ENCODE measurements at places on chromosomes 5 and 9.

DNA sequence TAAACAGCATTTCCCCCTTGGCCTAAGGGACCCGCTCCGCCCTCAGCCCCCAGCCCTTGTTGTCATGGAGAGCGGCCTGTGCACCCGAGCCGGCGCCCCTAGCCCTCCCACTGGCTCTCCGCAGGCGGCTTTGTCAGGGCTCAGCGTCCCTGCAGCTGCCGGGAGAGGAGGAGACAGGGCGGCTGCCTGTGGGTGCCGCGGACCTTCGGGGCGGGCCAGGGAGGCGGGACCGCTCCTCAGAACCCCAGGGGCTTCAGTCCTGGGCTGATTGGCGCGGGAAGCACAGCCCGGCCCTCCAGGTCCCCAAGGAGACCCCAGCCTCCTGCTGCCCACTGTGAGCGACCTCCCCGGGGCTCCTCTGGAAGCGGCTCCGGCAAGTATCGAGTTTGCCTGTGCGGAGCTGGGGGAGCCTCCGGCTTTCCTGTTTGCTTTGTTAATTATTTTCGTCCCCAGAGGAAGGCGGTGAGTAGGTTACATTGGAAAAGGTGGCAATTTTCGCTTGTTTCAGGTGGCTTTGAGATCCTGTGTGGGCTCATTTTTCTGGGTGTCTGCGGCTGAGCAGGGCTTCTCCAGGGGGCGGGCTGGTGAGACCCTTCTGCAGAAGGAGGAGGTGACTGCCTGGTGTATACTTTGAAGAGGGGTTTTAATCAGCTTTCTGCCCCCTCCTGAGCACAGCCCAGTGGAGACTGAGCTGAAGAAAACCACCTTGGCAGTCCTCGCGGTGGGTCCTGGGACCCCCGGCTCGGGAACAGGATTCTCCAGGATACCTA is at the start of gene FGD3:
Gene FGD3, plus strand, starts transcription at position 256 of the 770 bp plus-strand sequence. CDS start 28,734 bp downstream, outside the sequence.
- no peak for DNase-seq

DNA sequence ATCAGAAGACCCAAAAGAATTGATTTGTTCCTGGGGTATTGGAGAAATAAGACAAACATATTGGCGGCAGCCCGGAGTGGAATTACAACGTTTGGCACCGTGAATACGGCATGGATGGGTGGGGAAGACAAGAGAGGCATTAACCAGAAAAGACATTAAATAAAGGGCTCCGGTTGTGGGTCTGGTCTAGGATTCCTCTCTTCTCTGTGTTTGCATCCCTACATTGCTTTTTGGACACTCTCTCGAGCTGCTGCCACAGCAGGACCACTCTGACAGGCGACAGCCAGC is 138.7 kb upstream of the PALM2AKAP2 start:
- DNase-seq = no peak

DNA sequence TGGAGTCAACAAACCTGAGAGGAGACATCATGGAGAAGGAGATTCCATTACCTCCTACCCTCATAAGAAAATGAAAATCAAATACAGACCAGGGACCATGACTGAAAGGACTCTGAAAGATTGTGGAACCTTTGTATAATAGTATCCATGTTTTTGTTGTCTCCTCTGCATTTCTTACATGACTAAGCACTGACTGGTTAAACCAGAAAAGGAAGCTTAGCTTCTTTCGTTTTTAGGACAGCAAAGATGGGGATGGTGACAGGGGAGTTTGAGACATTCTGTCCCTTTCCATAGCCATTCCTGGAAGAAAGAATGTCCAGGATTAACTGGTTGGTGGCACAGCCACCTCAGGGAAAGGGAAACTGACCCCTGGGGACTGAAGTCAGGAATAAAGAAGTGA is 22.2 kb downstream of the ITGA1 start:
- DNase-seq = no peak

DNA sequence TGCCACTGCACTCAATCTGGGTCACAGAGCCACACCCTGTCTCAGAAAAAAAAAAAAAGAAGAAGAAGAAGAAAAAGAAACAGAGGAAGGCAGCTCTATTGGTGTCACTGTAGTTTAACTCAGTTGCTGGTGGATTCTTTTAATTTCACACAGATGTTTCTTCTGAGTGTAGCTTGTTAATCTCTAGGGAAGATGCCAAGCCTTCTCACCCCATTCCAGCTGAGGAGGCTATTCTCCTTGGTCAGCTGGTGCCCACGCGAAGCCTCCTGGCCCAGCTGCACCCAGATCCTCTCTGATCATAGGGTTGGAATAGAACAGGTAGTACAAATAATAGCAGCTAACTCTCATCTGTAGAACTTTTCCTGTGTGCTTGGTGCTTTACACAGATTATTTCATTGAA is 113.8 kb upstream of the SPRY4 start:
- no peak for DNase-seq

GRCh38 chr9:33438926-33439680 is 8.3 kb downstream of the AQP3 start:
- DNase-seq = no peak

GRCh38 chr5:54117957-54118356 is 192.4 kb downstream of the ARL15 start:
- DNase-seq = no peak

DNA sequence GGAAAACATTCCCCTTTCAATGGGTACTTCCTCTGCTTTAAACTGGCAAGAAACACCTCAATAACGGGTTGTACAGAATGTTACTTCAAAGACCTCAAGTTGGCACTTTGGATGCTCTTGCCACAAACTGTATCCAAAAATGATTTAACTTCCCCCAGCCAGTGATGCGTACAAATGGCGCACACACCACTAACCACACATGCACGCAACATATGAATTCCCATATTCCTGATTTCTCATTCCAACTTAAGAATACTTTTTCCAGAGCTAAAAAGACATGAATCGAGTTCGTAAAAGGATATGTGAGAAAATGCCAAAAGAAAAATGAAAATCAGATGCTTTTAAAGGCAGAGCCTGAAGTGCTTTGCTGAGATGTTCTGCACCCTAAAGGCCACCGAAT is 388.0 kb upstream of the PIK3R1 start:
- DNase-seq = no peak

GRCh38 chr9:112869041-112869529 is 21.6 kb downstream of the SLC46A2 start:
- DNase-seq = no peak

- DNase-seq = no peak
Observed at GRCh38 chr5:110477911-110478310, 248.6 kb downstream of the TMEM232 start.

DNA sequence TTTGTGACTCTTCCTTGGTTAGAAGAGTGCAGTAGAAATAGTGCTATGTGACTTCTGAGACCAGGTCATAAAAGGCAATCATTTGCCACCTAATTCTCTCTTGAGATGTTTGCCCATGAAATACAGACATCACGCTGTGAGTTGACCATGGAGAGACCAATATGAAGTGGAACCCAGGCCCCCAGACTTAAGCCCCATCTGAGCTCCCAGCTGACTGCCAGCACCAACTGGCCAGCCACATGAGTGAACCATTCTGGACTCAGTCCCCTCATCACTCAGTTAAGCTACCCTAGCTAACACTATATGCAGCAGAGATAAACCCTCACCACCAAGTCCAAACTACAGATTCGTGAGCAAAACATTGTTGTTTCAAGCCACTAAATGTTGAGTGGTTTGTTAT is 60.7 kb upstream of the NIPBL start:
- no peak for DNase-seq

DNA sequence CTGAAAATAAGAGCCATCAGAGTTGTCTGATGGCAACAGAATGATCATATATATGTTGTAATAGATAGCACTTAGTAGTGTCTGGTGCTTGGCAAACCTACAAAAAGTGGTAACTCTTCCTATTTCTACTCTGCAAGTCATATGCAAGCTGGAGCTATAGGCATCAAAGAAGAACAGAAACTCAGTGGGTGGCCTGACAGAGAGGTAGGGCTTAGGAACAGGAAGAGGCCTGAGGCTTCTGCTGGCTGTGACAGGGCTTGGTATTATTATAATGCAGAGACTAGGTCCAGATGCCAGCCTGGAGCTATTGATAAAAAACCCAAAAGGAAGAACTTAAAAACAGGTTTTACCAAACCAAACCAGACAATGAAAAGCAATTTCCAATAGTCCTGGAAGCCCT is 4.4 kb upstream of the DIAPH1 start:
- no peak for DNase-seq

- DNase-seq = no peak
Observed at GRCh38 chr5:97118261-97119006, 24.0 kb downstream of the LIX1 start.

GRCh38 chr5:34599471-34600117 is 56.5 kb upstream of the RAI14 start:
- DNase-seq = no peak

- DNase-seq = no peak
Observed at GRCh38 chr5:120628156-120628555, 164.1 kb downstream of the PRR16 start.

DNA sequence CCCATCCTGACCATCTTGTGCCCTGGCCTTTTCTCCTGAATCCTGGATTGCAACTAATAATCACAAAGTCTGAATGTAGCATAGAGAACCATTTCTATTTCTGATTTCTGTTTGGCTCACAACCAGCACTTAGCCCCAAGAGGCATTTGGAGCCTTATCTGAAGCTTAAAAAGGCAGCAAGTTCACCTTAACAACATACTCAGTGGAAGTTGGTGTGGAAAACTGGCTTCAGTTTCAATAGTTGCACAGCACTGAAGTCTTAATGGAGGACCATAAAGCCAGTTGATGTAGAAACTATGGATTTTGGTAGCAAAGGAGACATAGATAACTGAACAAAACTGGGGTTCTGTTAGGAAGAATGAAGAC is 574.1 kb downstream of the PSAT1 start:
- DNase-seq = no peak

- no peak for DNase-seq
Observed at GRCh38 chr5:141560151-141560550, 58.6 kb downstream of the DIAPH1 start.

- peak; percentile 21 for DNase-seq
Observed at GRCh38 chr5:76473661-76474060, 70.6 kb downstream of the IQGAP2 start.

- DNase-seq = peak; percentile 93
Observed at GRCh38 chr9:128552153-128552743, at the start of gene SPTAN1. SPTAN1 (plus strand) TSS chr9:128552587; CDS start chr9:128566741, 14,154 bp downstream.

DNA sequence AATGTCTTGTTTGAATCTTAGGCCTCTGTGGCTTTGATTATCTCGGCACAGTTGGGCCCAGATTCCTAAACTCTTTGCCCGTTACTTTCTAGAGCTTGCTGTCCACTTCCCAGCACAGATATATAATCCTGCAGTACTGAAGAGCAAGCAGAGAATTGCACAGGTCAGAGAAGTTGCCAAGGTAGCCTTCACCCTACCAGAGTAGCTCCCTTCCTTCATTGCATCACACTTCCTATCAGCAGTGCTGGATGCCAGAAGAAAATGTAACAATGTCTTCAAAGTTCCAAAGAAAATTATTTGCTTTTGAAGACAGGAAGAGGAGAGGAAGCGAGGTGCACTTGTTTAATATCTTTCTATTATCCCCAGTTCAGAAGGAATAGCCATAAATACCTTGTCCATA is 38.1 kb upstream of the SPATA31D4 start:
- DNase-seq = no peak

DNA sequence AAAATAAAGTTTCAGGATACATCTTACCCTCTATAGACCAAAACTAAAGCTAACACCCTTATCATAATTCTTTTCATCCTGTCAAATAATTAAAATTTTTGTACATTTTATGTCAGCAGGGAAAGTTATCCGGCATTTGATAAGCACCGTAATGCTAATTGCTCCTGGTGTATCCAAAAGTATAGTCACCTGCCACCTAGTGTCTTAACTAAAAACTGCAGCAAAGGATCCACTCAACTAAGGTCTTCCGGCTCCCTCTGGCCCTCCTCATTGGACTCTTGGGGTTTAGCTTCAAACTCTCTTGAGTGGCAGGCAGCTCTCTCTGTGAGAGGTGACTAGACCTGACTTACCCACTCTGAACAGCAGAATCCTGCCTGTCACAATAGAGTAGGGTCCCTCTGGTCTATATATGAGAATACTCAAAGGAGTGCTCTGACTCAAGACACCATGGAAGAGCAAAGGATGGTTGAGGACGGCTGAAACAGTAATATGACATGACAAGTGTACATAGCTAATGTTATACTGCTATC is 60.4 kb upstream of the CAST start:
- no peak for DNase-seq

DNA sequence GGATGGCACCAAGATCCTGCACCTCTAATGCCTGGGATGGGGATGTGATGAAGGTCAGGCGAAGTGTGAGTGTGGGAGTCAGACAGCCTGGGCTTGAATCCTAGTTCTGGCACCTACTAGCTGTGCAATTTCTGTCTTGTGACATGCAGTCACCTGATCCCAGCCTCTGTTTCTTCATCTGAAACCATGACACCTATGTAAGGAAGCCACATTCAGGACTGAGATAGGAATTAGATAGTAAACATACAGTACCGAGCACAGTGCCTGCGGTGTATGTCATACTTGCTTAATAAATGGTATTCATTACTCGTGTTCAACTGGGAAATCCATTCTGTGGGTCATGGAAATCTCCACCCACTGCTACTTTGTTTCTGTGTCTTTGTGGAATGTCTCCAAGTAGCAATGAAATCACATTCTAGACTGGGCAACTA is 140.6 kb upstream of the STC2 start:
- no peak for DNase-seq

- no peak for DNase-seq
Observed at GRCh38 chr9:69452110-69452782, 127.2 kb downstream of the ENTREP1 start.

GRCh38 chr5:124453221-124454051 is 293.0 kb downstream of the ZNF608 start:
- no peak for DNase-seq

DNA sequence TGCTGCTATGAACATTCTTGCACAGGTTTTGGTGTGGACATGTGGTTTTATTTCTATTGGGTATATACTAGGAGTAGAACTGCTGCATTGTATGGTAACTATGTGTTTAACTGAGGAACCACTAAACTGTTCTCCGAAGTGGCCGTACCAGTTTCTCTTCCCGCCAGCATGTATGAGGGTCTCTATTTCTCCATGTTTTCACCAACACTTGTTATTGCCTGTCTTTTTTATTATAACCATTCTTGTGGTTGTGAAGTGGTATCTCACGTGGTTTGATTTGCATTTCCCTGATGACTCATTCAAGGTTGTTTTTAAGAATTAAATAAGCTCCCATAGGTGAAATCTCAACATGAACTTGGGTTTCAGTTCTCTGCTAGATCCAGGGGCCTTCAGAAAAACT is 19.4 kb downstream of the PDE8B start:
- no peak for DNase-seq

DNA sequence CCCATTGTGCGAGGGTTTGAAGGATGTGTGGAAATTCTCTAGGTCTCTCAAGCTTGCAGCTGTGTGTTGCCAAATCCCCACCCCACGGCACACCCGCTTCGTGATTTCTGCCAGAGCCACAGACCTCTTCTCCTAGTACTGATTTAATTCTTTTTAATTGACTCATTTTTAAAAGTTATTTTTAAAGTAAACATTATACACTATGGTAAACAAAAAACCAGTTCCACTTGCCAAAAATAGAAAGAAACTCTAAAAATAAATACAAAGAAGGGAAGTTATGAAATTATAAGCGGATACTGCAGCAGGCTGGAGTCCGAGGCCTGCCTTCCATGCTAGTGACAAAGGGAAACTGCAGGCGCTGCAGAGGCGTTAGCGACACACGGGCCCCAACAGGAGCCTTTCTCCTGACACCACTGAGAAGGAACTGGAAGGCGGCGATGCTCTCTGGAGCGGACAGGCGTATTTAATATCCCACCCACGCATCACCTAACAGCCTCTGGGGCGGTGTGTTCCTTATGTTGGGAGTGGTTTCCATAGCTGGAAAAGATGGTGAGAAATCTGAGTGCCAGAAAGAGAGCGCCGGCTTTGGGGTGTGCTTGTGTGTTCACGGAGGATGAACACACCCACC is 122.5 kb downstream of the COL23A1 start:
- DNase-seq = no peak
